Activated CD8-positive, alpha-beta memory T cell treated with anti-CD3 and anti-CD28 coated beads for 1 hour (primary cell): ENCODE measurements at places on chromosomes 16 and 17.

DNA sequence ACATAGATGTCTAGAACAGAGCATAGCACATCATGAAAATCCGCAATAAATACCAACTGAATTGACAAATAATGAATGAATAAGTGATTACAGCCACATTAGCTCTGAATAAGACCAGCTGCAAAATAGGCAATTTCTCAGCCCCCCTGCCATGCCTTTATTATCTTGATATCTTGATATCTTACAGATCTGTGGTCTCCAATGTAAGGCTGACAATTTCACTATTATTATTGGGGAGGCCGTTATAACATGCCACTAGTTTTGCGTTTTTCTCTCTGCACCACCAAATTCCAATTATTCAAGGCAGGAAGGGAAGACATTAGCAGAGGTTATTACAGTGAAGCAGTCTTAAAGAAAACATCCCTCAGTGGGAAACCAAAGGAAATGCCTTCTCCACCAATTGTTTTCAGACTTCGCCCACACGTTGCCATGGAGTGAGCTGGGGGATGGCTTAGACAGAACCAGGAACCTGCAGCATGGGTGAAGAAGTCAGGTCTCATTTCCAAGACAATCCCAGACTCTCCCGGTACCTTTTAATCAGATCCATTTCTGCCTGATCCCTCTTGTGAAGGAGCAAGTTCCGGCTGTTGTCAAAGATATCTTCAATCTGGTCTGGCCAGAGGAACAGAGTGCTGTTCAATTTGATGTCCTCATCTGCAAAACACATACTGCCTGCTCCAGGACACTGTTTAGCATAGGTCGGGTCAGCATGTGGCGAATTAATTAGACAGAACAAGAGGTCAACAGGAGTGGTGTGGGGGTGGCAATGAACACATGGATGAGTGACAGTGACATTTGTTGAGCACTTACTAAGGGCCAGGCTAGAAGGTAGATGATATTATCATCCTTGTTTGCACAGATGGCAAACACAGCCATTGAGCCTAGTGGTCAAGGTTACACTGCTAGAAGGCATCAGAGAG, 46.4 kb downstream of the DNAH3 start:
- no peak for DNase-seq

GRCh38 chr16:78648517-78648916, 549.1 kb downstream of the WWOX start:
- DNase-seq = no peak

DNA sequence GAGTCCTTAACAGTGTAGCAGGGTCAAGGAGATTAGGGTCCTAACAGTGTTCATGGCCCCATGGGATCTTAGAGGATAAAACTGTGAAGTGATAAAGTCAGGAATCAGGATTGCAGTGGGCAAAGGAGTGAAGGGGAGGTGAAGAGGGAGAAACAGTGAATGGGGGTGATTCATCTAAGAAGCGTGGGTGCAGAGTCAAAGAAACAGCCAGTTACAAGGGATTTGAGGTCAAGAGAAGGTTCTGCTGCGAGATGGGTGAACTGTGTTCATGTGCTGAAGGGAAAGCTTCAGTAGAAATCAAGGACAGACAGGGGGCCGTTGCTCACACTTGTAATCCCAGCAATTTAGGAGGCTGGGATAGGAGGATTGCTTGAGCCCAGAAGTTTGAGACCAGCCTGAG, 5.9 kb downstream of the GTF3C1 start:
- no peak for DNase-seq

GRCh38 chr17:38596651-38597050, 9.1 kb downstream of the SRCIN1 start:
- no peak for DNase-seq

DNA sequence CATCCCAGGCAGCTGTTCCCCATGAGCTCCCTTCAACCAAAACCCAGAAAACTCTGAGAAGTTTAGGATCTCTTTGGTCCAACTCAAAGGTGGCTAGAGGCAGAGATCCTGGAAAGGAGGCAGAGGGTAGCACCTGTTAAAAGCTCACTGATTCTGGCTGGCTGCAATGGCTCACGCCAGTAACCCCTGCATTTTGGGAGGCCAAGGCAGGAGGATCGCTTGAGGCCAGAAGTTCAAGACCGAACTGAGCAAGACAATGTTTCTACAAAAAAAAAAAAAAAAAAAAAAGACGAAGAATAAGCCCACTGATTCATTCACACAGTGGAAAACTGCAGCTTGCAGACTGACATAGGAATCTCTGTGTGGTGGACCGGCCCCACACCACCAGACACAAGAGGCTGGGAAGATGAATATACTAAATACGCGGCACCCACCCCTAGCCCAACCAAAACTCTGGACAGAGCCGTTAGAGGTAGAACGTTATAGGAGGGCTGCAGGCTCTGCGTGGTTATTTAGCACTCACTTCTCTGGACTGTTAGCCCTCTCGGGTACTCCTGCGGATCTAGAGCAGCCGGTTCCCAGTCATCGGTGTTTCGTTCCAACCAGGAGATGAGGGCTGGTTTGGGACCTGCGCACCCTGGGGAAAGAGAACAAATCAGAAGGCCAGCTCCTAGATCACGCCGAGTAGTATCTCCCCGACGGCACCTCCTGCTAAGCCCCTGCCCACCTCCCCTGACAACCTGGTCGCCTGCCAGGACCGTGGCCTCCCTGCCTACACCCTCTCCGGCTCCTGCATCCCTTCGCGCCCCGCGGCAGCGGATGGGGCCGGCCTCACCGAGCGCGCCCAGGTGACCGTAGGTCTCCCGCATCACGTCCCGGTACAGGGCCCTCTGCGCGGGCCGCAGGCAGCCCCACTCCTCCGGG, 925 bp downstream of the ZNF689 start:
- DNase-seq = no peak

DNA sequence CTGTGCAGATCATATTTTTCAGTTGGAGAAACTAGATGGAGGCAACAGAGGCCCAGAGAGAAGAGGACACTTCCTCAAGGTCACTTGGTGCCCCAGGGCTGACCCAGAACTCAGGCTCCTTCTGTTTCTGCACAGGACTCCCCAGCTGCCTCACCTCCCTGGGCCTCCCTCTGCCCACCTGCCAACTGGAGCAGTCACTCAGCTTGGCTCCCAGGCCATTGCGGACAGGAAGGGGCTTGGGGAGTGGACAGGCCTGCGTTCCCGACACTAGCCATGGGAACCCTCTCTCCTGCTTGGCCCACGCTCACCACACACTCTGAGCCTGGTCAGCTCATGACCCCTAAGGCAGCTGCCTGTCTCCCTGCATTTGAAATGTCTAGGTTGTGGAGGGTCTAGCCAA, 78.1 kb upstream of the BRD7 start:
- no peak for DNase-seq

DNA sequence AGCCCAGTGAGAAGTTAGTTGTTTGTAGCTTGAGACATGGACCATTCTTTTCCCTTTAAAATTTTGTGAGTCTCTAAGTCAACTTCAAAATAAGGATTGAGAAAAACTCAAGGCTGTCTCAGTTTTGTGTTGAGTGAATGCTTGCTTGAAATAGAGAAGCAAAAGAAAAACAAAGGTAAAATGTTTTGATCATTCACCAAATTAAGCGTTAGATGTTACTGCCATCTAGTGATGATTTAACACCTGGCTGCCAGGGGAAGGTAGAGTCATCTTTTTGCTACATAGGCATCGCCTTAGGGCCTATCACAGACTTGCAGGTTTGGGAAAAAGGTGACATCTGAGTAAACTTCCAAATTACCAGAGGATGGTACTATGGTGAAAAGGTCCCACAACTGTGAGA, 74.4 kb downstream of the PCTP start:
- DNase-seq = no peak

DNA sequence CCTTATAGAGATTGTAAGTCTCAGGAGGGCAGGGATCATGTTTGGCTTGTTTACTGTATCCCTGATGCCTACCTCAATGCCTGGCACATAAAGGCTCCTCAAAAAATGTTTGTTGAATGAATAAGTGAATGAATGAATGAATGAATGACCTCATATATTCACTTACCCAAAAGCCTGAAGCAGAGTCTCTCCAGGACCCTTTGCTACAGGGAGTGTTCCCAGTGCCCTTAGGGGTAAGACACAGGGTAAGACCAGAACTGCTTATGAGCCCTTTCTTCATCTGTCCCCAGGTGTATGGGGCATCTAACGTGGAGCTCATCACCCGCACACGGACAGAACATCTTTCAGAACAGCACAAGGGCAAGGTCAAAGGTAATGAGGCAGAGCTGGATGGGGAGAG, 12.3 kb downstream of the CORO6 start:
- no peak for DNase-seq

DNA sequence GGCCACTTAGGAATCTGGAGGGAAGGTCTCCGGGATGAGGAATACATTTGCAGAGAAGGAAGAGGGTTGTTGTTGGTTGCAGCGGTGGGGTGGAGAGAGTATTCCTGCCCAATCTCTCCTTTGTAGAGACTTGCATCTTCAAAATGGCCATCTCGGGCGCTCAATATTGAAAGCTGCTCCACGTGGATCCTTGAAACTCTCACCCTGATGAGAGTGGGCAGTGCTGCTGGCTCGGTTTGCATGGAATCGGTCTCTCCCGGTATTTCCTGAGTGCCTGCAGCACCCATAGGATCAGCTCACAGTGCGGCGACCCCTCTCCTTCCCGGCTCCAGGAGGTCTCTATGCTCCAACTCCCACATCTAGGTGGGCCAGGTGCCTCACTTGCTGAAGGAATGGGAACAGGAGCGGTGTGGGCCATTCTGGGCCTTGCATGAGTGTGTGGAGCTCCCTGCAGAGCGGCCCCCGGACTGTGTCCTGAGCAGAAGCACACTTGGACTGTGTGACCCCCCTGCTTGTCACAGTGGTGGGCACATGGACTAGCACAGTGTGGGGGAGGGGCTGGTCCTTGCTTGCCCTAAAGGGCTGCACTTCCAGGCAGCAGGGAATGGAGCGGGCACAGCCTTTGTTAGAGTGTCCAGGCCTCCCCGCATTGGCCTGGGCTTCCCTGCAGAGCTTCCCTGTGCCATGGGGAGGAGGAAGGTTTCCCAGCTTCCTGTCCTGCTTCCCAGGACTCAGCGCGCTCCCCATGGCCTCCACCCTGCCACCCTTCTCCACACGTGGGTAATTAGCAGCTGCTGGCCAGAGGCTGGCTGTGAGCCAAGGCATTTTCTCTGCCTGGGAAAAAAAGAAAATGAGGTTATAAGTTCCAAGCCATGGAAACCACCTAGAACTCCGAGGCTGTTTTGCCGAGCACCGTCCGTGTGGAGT, 139.3 kb downstream of the IRF8 start:
- no peak for DNase-seq

- DNase-seq = no peak
Observed at GRCh38 chr17:44269535-44270240, 1.8 kb upstream of the SLC4A1 start.
